B cell (primary cell): ENCODE measurements at places on chromosomes 16 and 17.

DNA sequence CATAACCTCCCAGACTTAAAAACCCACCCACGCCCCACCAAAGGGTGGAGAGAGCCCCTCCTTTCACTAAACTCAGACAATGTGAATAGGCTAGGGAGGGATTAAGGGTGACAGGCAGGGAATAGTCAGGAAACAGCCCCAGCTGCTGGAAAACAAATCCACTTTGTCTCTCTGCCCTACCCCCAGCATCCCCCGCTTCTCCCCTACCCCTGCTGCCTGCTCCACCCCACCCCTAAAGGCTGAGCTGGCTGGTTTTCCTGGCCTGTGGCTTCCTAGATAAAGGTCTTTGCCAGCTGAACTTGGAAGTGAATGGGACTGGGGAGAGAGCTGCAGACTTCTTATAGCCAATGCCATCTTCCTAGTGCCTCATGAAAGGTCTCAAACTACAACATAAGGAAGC is 15.0 kb downstream of the CAVIN1 start:
- DNase-seq, result no peak

GRCh38 chr17:56987283-56987834 is 9.4 kb downstream of the SCPEP1 start:
- no peak for DNase-seq

- DNase-seq, result no peak
Measured at GRCh38 chr16:12971241-12971640, 69.8 kb downstream of the SHISA9 start.

- peak; percentile 70 for DNase-seq
Measured at GRCh38 chr17:50865060-50865867, 890 bp downstream of the TOB1 start.

DNA sequence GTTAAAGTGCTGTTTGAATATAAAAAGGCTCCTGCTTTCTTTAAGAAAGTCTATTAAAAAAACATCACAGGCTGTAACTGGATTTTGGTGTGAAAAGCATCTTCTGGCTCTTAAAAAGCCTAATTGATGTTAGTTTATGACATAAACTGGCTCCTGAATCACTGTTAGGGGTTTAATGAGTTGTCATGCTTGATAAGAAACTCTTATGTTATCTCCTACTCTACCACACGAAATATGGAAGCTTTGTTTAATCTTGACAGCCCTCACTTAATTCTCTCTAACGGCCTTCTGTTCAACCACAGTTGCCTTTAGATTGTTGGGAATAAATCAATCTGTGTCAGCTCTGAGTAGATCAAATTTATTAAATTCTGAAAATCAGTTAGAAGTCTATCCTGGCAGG is 51.5 kb downstream of the CPPED1 start:
- DNase-seq, result no peak

DNA sequence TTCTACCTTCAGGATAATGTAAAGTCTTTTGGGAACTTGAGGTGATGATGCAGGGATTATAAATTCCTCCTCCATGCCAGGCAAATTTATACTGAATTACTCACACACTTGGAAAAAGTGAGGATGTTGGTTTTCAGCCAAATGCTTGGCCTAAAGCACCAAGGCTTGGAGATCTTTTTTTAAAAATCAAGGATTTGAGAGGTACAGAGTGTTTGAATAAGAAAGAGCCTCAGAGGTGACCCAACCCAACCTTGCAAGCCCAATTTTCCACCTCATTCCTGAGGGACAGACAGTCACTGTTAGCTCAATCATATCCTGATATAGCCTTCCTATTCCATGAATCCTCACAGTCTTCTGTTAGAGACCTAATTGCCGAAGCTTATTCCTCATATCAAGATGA is 14.0 kb downstream of the GRIN2A start:
- no peak for DNase-seq

- no peak for DNase-seq
Measured at GRCh38 chr17:68740555-68741447, 139.6 kb upstream of the FAM20A start.

- no peak for DNase-seq
Measured at GRCh38 chr16:49085686-49086085, 196.0 kb downstream of the CBLN1 start.

GRCh38 chr16:21056396-21056795 is 94.2 kb downstream of the DNAH3 start:
- no peak for DNase-seq

GRCh38 chr16:50765260-50765659 is 23.4 kb downstream of the CYLD start:
- DNase-seq, result no peak

GRCh38 chr17:8649157-8650118 is 18.9 kb upstream of the MYH10 start:
- no peak for DNase-seq

- DNase-seq, result no peak
Measured at GRCh38 chr17:10657879-10658278, 770 bp upstream of the MYH3 start.

- DNase-seq, result no peak
Measured at GRCh38 chr16:85324488-85324887, 212.2 kb upstream of the CIBAR2 start.

- peak; percentile 65 for DNase-seq
Measured at GRCh38 chr17:34542700-34543336, 36.6 kb upstream of the TMEM132E start.

DNA sequence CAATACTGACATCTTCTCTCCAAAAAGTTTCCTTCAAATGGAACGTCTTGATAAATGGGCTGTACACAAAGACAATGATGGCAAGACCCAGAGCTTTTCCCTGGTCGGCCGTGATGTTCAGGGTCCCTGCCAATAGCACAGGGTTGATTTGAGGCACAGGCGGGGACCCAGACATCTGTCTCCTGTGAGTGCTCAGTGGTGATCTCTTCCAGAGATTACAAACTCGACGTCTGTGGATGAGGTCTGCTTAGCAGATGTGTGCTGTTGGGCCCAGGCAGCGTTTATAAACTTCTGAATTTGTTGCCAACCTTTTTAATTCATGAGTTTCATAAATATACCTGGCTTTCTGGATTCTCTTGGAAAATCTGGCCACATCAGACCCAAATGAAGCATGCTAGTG is 14.9 kb downstream of the CPPED1 start:
- no peak for DNase-seq

DNA sequence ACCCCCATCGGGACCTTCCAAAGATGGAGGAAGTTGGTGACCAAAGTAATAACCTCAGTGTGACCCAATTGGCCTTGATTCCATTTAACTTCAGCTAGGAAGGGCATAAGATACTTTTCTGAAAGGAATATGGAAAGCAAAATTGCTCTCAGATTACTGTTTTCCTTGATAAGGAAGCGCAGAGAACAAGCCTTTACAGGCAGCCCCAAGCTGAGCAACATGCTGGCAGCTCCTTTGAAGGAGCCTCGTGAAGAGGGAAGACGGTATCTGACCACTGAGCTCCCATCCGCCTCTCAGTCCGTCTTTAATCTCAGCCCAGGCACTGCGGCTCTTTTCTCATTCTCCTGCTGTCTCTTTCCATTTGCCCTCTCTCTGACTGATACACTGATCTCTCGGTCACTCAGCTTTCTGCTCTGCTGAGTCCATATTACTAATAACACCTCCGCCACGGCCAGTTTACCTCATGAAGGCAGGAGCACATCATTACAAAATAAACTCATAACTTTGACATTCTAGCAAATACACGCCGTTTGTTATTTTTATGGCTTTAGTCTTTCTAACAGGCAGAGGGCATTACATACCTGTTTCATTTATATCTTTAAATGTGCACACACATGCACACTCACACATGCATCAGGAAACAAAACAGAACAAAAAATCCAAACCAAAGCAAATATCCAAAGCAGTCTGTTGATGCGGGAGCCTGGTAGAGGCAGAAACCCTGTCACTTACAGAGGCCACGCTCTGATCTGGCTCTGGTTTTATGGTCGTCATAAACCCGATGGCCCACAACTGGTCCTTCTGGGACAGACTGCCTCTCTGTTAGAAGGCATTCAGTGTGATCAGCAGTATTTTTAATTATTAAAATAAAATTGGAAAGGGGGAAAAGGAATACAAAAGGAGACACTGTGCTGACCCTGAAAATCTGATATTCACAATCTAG is 183.2 kb downstream of the AATF start:
- no peak for DNase-seq

GRCh38 chr16:88854306-88855111 is 2.2 kb downstream of the GALNS start:
- peak; percentile 83 for DNase-seq

- DNase-seq, result no peak
Measured at GRCh38 chr17:2994441-2994840, 69.0 kb downstream of the OR1D5 start.

- DNase-seq, result no peak
Measured at GRCh38 chr16:52680993-52681392, 134.1 kb upstream of the TOX3 start.
